ENCODE measurements at places on chromosomes 4 and X. TPM values are rescaled to one million over a fixed set of nuclear protein-coding genes. Genes with fewer than 3 reads are reported as not detected.

GRCh38 chr4:106314960-106315359, 1.0 kb downstream of the TBCK start:
- no peak for DNase-seq

Gene GPR143
- total RNA-seq = not detected

GRCh38 chr4:60923075-60923474, 277.1 kb upstream of the ADGRL3 start:
- DNase-seq = no peak

Gene ZNF630
- total RNA-seq = 2.4 TPM

Gene PPID
- 33.4 TPM for total RNA-seq

- DNase-seq = peak; percentile 47
Measured at GRCh38 chr4:47926667-47927258, 12.4 kb upstream of the NFXL1 start.

GRCh38 chr4:95215991-95216605, 332.7 kb downstream of the UNC5C start:
- no peak for DNase-seq

GRCh38 chr4:154491341-154492271, at the start of gene DCHS2:
TSS of gene DCHS2 (minus strand) at chr4:154491799. CDS start at chr4:154491355, 444 bp downstream.
- DNase-seq = no peak

GRCh38 chr4:5955201-5955821, 62.4 kb upstream of the CRMP1 start:
- no peak for DNase-seq

- DNase-seq = no peak
Measured at GRCh38 chr4:10135260-10135659, 18.7 kb upstream of the WDR1 start.

Gene MAGEA9B
- total RNA-seq = not detected

Gene NPY5R
- total RNA-seq = not detected

Gene GIMD1
- not detected for total RNA-seq

Gene FAAH2
- total RNA-seq = 0.24 TPM

GRCh38 chrX:6132970-6133369, 95.7 kb downstream of the NLGN4X start:
- no peak for DNase-seq

Gene EDA
- total RNA-seq = 12.4 TPM

Gene F11
- total RNA-seq = not detected
